ENCODE measurements at places on chromosomes 5 and 9. TPM values are rescaled to one million over a fixed set of nuclear protein-coding genes. Genes with fewer than 3 reads are reported as not detected.
A peak's percentile ranks its signal among the peaks of the same experiment; 100 is the strongest.

- H3K4me3 ChIP-seq: no peak overlapping the region
- DNase-seq: no peak
- no peaks in the 10 kb centered on the region for H3K36me3 ChIP-seq
Measured at GRCh38 chr5:155019601-155020226, 6.2 kb downstream of the KIF4B start.

GRCh38 chr9:95103871-95104580 lies 213.5 kb downstream of the FANCC start:
- H3K27me3 ChIP-seq: no peaks in the 10 kb centered on the region
- DNase-seq: no peak
- no peak overlapping the region for H3K27ac ChIP-seq
- H3K4me3 ChIP-seq: no peak overlapping the region
- H3K36me3 ChIP-seq: no peaks in the 10 kb centered on the region

- no peak for DNase-seq
- H3K27ac ChIP-seq: no peak overlapping the region
- peaks cover 25% of the 10 kb centered on the region for H3K27me3 ChIP-seq
- peaks cover 4% of the 10 kb centered on the region for H3K4me1 ChIP-seq
- H3K36me3 ChIP-seq: no peaks in the 10 kb centered on the region
Measured at GRCh38 chr9:132798817-132799790, 79.0 kb downstream of the AK8 start.

DNA sequence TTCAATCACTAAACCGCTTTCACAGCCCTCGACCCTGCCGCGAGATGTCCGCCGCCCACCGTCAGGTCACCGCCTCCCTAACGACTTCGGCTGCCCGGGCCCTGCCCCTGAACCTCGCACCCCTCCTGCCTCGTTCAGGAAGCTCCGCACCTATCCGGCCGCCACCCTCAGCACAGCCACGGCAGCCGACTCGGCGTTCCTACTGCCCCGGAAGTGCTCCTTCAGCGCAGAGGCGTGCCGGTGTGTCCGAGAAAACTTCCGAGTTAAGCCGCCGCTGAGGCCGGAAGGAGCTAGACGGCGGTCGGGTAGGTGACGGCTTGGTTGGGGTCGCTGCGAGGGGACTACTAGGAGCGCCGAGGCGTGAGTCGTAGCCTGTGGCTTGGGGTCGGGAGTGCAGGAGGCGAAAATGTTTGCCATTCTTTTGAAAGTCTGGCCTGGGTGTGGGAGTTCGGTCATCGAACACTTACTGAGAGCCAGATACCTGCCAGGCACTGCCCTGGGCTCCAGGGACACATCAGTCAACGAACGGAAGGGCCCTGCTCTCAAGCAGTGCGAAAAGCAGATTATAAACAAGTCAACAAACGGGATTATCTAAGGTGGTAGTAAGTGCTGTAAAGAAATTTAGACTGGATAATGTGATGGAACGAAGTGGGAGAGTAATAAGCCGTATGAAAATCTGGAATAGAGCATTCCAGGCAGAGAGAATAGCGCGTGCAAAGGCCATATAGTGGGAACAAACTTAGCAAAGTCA lies at the start of the genes FAM114A2 and MFAP3:
TSS of gene FAM114A2 (minus strand) at position 204 of the 751 bp plus-strand sequence. CDS start 3,957 bp downstream, outside the sequence.
TSS of gene MFAP3 (plus strand) at position 261 of the 751 bp plus-strand sequence. CDS start 10,756 bp downstream, outside the sequence.
- peaks cover 18% of the 10 kb centered on the region for H3K36me3 ChIP-seq
- no peaks in the 10 kb centered on the region for H3K27me3 ChIP-seq
- H3K27ac ChIP-seq: peak within 1 kb of the TSS; percentile 97
- peaks cover 47% of the 10 kb centered on the region for H3K4me1 ChIP-seq

GRCh38 chr5:4855036-4855435 lies 285.1 kb upstream of the ADAMTS16 start:
- H3K4me3 ChIP-seq: no peak overlapping the region
- no peaks in the 10 kb centered on the region for H3K4me1 ChIP-seq
- no peak for DNase-seq
- no peak overlapping the region for H3K27ac ChIP-seq
- no peaks in the 10 kb centered on the region for H3K36me3 ChIP-seq

DNA sequence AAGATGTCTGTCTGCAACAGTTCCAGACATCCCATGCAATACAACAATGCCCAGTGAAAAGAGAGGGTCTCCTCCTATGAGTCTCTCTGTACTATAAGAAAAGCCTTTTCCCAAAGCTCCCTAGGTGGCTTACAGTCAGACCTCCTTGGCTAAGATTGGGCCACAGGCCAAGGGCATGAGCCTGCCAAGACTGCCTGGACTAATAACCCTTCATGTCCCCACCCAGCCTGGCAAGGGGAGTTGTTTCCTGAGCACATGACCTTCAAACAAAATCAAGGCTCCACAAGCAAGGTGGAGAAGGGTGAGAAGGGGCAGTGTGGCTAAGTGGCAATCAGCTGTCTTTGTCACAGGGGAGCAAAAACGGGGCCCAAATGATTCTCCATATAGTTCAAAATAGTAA lies 75.6 kb upstream of the ZSWIM6 start:
- no peak overlapping the region for H3K27ac ChIP-seq
- no peaks in the 10 kb centered on the region for H3K36me3 ChIP-seq
- DNase-seq: no peak
- H3K4me1 ChIP-seq: no peaks in the 10 kb centered on the region
- no peak overlapping the region for H3K4me3 ChIP-seq
- peaks cover 6% of the 10 kb centered on the region for H3K27me3 ChIP-seq

DNA sequence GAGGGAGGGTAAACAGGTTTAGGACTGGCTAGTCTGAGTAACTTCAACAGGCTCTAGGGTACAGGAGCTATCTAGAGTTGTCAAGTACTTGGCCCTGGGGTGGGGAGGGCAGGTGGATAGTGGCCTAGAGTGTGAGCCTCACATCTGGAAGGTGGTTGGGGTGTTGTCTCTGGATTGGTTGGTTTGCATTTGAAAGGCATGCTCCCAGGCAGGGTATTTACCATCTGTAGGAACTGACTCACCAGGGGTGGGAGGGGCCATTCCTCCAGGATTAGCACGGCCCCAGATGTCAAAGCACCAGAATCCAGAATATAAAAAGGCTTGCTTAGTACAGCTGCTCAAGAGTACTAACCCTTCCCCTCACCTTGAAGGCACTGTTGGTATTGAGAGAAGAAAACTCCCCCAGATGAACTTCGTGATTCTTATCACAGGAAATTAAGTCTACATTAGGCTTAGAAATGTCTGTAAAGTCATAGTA lies 193.3 kb downstream of the NTRK2 start:
- H3K27me3 ChIP-seq: no peaks in the 10 kb centered on the region
- no peak overlapping the region for H3K4me3 ChIP-seq
- H3K36me3 ChIP-seq: no peaks in the 10 kb centered on the region
- H3K27ac ChIP-seq: no peak overlapping the region
- H3K4me1 ChIP-seq: no peaks in the 10 kb centered on the region
- DNase-seq: no peak

GRCh38 chr9:137590123-137590468 lies 216 bp downstream of the ZMYND19 start:
- H3K27ac ChIP-seq: no peak overlapping the region
- no peak overlapping the region for H3K4me3 ChIP-seq
- peaks cover 10% of the 10 kb centered on the region for H3K36me3 ChIP-seq
- H3K4me1 ChIP-seq: peaks cover 25% of the 10 kb centered on the region

DNA sequence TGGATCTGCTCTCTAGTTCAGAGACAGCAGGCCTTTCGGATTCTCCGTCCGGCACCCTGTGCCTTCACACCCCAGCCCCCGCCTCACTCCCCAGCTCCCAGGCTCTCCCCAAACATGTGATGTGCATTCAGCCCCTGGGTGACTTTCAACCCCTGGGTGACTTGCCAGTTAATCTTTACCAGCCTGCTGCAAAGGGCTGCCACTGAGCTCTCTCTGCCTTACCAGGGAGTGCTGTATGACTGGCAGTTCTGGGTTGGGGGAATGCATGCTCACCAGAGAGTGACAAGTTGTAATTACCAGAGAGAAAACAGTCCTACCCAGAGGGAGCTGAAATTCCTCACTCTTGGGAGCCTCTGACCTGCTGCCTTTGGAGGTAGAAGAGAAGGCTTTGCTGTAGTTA lies 4.9 kb upstream of the ADRA1B start:
- no peak for DNase-seq
- no peak overlapping the region for H3K27ac ChIP-seq
- H3K36me3 ChIP-seq: no peaks in the 10 kb centered on the region
- no peak overlapping the region for H3K4me3 ChIP-seq

DNA sequence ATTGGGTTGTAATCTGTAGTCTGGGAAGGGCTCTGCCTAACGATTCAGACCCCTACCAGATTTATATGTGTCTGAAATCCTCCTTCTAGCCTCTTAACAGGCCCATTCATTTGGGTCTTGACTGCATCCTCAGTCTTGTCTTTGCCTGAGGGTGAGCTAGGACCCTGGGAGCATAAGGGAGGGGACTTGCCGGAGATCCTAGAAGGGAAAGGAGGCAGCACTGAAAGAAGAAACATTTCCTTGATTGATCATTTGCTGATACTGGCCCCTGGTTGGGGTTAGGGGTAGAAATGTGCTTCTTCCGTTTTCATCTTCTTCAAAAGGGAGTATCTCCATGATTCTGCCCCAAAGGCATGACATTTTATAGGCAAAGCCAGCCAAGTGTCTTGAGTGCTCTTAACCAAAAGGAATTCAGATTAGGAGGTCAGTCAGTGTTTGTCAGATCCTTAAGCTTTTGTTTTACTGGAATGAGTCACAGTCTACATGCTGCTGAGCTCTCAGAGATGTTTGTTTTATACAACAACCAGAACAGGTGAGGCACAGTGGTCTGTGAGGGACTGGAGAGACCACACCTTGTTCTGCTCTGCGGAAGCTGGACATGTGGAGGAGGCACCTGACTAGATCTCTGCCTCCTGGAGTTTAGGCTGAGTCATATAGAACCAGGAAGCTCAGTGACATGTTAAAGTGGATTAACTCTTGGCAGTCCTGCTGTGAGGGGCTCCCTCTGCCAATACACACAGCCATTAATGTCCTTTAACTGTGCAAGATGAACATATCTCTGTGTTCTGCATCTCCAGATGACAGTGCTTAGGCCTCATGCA lies 37.7 kb downstream of the PCDHAC2 start:
- no peaks in the 10 kb centered on the region for H3K36me3 ChIP-seq
- no peak overlapping the region for H3K4me3 ChIP-seq
- no peaks in the 10 kb centered on the region for H3K4me1 ChIP-seq
- DNase-seq: no peak

- peaks cover 2% of the 10 kb centered on the region for H3K27me3 ChIP-seq
- H3K27ac ChIP-seq: no peak overlapping the region
- H3K4me1 ChIP-seq: no peaks in the 10 kb centered on the region
Measured at GRCh38 chr9:131082774-131083512, 13.4 kb upstream of the AIF1L start.

GRCh38 chr5:11941566-11941965 lies 37.3 kb upstream of the CTNND2 start:
- H3K36me3 ChIP-seq: no peaks in the 10 kb centered on the region
- no peaks in the 10 kb centered on the region for H3K27me3 ChIP-seq
- H3K4me3 ChIP-seq: no peak overlapping the region
- H3K27ac ChIP-seq: no peak overlapping the region
- DNase-seq: no peak
- H3K4me1 ChIP-seq: no peaks in the 10 kb centered on the region

DNA sequence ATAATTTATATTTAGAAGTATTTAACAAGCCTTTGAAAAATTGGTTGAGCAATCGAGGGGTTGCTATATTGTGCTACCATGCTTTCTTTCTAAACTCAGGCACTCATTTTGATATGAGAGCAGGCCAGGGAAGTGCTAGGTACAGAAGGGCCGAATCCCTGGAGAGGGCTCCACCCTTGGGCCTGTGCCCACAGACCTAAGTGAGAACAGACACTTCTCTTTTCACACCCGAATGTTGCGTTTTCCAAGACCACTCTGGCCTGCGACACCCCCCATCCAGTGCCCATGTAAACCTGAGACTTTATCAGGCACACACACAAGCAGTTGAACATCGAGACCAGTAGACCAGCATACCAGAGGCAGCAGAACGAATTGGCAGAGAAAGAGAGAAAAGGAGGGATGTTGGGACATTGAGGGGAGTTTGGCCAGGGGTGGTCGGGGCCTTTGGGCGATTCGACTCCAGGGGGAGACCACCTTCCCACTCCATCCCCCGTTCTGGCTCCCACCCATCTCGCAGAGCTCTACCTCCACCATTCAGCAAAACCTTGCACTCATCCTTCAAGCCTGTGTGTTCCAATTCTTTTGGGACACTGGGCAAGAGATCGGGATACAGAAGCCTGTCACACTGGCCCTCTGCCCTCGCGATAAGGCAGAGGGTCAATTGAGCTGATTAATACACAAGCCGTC lies 134.8 kb downstream of the FBXO4 start:
- no peak overlapping the region for H3K4me3 ChIP-seq
- H3K27me3 ChIP-seq: no peaks in the 10 kb centered on the region
- H3K27ac ChIP-seq: no peak overlapping the region
- no peak for DNase-seq
- H3K36me3 ChIP-seq: no peaks in the 10 kb centered on the region

DNA sequence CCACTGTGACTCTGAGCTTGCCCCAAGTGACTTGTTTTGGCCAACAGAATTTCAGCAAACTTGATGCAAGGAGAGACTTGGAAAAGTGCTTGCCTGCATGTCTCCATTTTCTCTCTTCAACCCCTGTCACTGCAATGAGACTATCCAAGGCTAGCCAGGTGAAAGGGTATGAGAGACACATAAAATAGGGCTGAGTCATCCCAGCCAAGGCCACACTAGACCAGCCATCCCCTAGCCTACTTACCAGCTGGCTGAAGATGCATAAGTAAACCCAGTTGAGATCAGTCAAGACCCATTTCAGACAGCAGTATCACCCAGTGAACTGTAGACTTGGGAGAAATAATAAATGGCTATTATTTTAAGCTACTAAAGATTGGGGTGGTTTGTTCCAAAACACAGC lies 52.9 kb upstream of the VLDLR start:
- H3K36me3 ChIP-seq: no peaks in the 10 kb centered on the region
- no peak overlapping the region for H3K4me3 ChIP-seq
- DNase-seq: no peak
- H3K4me1 ChIP-seq: no peaks in the 10 kb centered on the region

- peaks cover 2% of the 10 kb centered on the region for H3K4me1 ChIP-seq
- peaks cover 10% of the 10 kb centered on the region for H3K27me3 ChIP-seq
- H3K36me3 ChIP-seq: no peaks in the 10 kb centered on the region
- no peak overlapping the region for H3K27ac ChIP-seq
- no peak for DNase-seq
- no peak overlapping the region for H3K4me3 ChIP-seq
Measured at GRCh38 chr9:84368601-84369000, 28.0 kb upstream of the SLC28A3 start.

- H3K4me3 ChIP-seq: no peak overlapping the region
- peaks cover 2% of the 10 kb centered on the region for H3K4me1 ChIP-seq
- no peak overlapping the region for H3K27ac ChIP-seq
Measured at GRCh38 chr5:67537439-67538148, 341.0 kb upstream of the CD180 start.

- peaks cover 12% of the 10 kb centered on the region for H3K36me3 ChIP-seq
- peak overlapping the region; percentile 68 for H3K4me3 ChIP-seq
- DNase-seq: no peak
- H3K27me3 ChIP-seq: peaks cover 54% of the 10 kb centered on the region
- H3K27ac ChIP-seq: peak overlapping the region; percentile 20
- peaks cover 49% of the 10 kb centered on the region for H3K4me1 ChIP-seq
Measured at GRCh38 chr9:96022445-96023051, 147.1 kb downstream of the ERCC6L2 start.

GRCh38 chr5:119083679-119084078 lies 12.8 kb downstream of the DMXL1 start:
- H3K36me3 ChIP-seq: peaks cover 18% of the 10 kb centered on the region
- peaks cover 18% of the 10 kb centered on the region for H3K4me1 ChIP-seq
- no peaks in the 10 kb centered on the region for H3K27me3 ChIP-seq

The PCDHA9 gene
- not detected for total RNA-seq

The LHFPL2 gene
- 0.15 TPM for total RNA-seq

The TLR4 gene
- 0.06 TPM for total RNA-seq

The F2RL1 gene
- total RNA-seq: 0.89 TPM

The OR13J1 gene
- not detected for total RNA-seq

The PTPDC1 gene
- total RNA-seq: 5.7 TPM

The GARIN3 gene
- total RNA-seq: not detected

The SLC26A2 gene
- total RNA-seq: 9.3 TPM
